ENCODE measurements at places on chromosomes 2 and 18.

DNA sequence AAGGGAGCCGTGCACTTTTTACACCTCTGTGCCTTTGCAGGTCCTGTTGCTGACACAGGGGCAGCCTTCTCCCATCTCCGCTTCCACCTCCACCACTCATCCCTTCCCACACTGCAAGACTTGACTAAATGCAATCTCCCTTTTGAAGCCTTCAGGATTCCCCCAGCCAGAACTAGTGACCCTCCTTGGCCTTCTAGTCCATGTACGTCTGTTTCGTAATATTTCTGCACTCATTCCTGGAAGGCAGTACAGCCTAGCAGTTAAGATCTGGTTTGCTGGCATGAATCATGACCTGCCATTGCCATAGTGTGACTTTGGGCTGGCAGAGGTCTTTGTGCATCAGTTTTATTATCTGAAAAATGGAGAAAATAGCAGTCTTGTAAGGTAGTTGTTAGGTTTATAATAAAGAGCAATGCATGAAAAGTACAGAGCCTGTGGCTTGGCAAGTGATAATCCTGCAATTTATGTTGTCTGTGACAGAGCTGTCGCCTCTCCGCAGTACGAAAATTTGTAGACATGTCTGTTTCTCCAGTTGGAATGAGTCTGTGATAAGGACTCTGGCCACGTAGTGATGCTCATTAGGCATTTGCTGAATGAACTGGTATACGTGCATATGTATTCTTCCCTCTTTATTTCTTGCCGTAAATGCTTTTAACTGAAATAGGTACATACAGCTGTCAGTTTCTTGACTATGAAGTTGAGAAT is 36.7 kb downstream of the NCK2 start:
- no peak for DNase-seq

GRCh38 chr2:131122496-131122895 is 17.4 kb downstream of the PLEKHB2 start:
- no peak for DNase-seq

GRCh38 chr2:9319338-9319715 is 104.0 kb downstream of the ITGB1BP1 start:
- DNase-seq: no peak

DNA sequence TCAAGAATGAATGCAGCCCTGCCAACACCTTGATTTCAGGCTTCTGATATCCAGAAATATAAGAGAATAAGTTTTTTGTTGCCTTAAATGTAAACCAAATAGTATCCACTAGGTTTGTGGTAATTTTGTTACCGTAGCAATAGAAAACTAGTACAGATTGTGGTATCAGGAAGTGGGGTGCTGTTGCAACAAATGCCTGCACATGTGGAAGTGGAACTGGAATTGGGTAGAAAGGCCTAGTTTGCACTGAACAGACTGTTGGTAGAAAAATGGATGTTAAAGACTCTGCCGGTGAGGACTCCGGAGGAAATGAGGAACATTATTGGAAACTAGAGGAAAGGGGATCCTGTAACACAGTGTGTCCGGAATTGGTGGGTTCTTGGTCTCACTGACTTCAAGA is 145.8 kb upstream of the MGAT5 start:
- DNase-seq: no peak

- DNase-seq: no peak
Observed at GRCh38 chr2:241814393-241814642, 5.3 kb downstream of the NEU4 start.

DNA sequence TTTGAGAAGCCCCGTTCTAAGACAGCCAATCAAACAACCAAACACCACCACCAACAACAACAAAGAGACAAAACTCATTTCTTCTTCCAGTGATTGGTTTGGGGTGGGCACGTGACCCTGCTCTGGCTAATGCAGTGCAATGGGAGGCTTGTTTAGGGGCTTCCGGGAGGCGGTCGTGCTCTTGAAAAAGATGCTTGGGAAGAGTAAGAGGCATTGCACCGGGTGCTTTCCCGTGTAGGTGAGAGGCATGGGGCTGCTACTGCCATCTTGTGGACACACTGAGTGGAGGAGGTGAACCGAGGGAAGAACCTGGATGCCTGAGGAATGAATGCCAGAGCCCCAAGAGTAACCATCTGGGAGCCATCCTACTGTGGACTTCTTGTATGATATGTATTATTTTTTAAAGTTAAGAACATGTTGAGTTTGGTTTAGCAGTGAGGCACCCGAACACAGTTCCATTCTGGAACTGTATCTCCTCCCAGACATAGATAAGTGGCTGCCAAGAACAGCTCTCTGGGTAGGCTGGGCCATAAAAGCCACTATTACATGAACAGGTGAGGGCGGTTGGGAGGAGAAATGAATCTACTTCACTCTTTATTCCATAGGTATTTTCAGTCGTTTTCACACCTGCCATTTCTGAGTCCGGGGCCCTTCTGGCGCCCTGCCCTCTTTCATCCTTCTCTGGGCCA is 19.1 kb upstream of the ARHGAP25 start:
- DNase-seq: no peak

All from AG09309 (cell line).